ENCODE measurements at places on chromosomes 5 and 9.

- no peak for DNase-seq
These were observed 94.0 kb upstream of the SH3GL2 start for GRCh38 chr9:17484906-17485305.

GRCh38 chr5:160747987-160748386, 104.0 kb downstream of the ATP10B start:
- no peak for DNase-seq

DNA sequence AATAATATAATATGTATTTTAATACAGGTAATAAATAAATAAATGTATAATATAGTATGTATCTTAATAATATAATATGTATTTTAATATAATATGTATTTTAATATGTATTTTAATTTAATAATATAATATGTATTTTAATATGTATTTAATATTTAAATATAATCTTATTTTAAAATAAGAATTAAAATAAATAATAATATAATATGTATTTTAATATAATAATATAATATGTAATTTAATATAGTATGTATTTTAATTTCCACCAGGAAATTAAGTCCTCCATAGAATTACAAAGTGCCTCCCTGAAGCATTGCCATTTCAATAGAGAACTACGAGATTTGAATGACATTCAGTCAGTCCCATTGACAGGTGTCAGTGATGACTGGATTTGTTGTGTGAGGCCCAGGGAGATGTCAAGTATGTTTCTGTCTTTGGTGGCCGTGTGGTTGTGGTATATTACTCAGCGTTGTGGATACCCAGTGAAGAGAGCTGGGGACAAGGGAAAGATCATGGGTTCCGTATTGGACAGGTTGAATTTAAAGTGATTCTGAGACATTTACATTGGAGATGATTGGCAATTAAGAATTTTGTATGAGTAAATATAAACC, 14.2 kb upstream of the C5orf46 start:
- DNase-seq, result no peak

- no peak for DNase-seq
These were observed 523.0 kb downstream of the CSNK1G3 start for GRCh38 chr5:124034963-124035362.

GRCh38 chr5:43515678-43516048, 715 bp upstream of the C5orf34 start:
- DNase-seq, result no peak

DNA sequence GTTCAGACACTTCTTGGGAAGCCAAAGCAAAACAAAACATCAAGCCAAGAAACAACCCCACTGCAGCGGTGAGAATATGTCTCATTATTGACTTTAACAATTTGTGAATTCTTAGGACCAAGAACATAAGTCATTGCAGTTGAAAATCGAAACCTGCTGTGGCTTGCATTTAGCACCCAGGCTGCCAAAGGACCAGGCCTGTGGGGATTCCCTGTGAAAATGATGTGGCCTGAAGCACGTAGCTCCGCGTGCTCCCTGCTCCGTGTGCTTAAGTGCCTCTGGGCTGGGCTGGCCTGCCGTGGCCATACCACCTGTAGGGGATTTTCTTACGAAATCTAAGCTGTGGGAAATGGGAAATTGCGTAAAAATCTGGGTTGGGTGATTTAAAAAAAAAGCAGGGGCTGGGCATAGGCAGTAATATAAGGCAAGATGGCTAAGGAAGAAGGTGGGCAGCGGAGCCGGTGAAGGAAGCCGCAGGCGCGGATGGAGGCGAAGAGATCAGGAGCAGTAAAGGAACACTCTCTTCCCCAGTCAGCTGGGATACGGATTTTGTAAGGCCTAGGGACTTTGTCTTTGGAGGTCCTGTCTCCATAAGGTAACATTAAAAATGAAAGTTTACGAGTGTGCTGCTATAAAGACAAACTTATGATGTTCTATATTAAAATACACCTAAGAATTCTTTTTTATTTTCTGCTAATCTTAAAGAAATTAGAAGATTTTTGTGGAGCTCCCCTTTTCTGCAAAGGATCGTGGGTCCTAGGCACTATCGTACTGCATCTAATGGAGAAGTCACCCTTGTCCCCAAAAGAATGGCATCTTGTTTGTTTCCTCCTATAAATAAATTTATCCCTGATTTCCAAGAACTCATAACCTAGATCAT, 189.6 kb upstream of the SEMA6A start:
- DNase-seq, result no peak

- DNase-seq, result peak; percentile 74
These were observed 5.9 kb downstream of the DMRTA1 start for GRCh38 chr9:22452415-22453010.

DNA sequence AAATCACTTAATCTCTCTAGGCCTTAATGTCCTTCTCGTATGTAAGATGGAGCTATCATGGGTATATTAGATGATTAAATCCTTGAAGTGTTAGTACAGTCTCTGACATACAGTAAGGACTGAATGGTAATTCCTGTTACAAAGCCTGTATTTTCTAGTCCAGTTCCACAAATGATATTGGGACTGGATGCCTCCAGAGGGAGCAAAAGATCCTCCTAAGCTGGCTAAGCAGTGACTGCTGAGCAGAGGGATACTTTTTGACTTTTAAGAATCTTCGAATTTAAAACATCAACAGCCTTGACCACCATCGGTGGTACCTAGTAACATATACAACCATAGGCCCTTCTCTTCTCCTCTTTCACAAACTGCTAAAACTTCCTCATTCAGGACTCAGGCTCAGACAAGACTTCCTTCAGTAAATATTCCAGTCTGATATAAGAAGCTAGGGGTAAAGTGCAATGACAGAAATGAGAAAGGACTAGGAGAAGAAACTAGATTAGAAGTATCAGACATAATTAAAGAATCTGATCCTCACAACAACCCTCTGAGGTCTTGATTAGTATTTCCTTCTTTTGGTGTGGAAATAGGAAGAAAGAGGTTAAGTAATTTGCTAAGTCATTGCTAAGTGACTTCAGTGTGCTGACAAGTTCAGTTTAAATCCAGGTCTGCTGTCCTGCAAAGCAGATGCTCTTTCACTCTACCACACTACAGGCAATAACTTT, 13.9 kb downstream of the PTAR1 start:
- no peak for DNase-seq

- no peak for DNase-seq
These were observed 200.8 kb upstream of the MEF2C start for GRCh38 chr5:89083791-89084190.

DNA sequence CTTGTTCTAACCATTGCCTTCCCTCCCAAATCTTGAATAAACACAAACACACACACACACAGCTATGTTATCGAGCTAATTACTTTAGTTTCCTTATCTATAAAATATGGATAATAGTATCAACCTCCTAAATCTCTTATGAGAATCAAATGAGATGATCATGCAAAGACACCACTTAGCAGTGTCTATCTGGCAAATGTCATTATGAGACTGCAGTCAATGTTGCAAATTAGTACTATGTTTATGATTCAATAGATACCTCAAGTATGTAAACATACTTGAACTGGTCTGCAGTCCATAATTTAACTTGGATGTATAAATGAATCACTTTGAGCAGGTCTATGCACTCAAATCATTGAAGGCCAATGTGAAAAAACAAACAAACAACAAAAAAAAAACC, 22.2 kb upstream of the ERAP2 start:
- DNase-seq, result no peak

- no peak for DNase-seq
These were observed 361.2 kb upstream of the TRPC7 start for GRCh38 chr5:136726506-136726905.
